Heart left ventricle (tissue), 16 donors: ENCODE measurements at places on chromosomes 5 and 9. TPM values are rescaled to one million over a fixed set of nuclear protein-coding genes. Genes with fewer than 3 reads are reported as not detected.

GRCh38 chr5:109614301-109614700 lies 75.4 kb upstream of the MAN2A1 start:
- H3K27ac ChIP-seq: no peak overlapping the region
- H3K4me3 ChIP-seq: no peak overlapping the region
- DNase-seq: no peak
- no peaks in the 10 kb centered on the region for H3K36me3 ChIP-seq
- H3K4me1 ChIP-seq: no peaks in the 10 kb centered on the region

GRCh38 chr5:117496801-117497200 lies 922.2 kb upstream of the SEMA6A start:
- no peak for DNase-seq
- no peak overlapping the region for H3K27ac ChIP-seq
- H3K36me3 ChIP-seq: no peaks in the 10 kb centered on the region
- no peak overlapping the region for H3K4me3 ChIP-seq

GRCh38 chr9:101443364-101443771 lies 7.8 kb upstream of the ALDOB start:
- H3K27ac ChIP-seq: peak overlapping the region; percentile 67
- H3K36me3 ChIP-seq: no peaks in the 10 kb centered on the region
- DNase-seq: peak; percentile 77
- no peaks in the 10 kb centered on the region for H3K27me3 ChIP-seq
- no peak overlapping the region for H3K4me3 ChIP-seq
- H3K4me1 ChIP-seq: peaks cover 17% of the 10 kb centered on the region

DNA sequence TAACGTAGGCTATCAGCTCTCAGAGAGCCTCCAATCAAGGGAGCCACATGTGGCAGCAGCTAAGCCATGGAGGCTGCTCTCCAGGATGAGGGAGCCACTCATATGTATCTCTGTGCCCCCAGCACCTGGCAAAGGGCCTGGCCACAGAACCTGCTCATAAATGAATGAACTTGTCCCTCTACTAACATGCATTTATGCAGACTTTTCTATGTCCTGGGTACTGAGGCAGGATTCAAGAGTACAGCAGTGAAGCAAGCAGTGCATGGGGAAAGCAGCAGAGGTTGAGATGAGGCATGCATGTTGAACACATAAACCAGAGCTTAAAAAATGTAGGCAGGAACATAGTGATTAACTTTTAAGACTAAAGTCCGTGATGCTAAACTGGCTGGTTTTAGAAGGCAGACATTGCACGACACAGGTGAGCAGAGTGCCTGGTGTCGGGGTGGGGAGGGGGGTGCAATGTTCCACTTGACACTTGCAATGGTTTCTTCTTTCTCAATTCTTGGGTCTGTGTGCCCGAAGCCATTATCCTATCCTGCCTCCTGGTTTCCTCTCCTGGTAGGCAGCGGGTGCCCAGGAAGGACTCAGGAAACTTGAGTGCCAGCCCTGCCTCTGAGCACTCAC lies 142.8 kb upstream of the ALDH1B1 start:
- no peak for DNase-seq
- H3K27ac ChIP-seq: no peak overlapping the region
- no peaks in the 10 kb centered on the region for H3K36me3 ChIP-seq
- no peak overlapping the region for H3K4me3 ChIP-seq
- no peaks in the 10 kb centered on the region for H3K4me1 ChIP-seq

DNA sequence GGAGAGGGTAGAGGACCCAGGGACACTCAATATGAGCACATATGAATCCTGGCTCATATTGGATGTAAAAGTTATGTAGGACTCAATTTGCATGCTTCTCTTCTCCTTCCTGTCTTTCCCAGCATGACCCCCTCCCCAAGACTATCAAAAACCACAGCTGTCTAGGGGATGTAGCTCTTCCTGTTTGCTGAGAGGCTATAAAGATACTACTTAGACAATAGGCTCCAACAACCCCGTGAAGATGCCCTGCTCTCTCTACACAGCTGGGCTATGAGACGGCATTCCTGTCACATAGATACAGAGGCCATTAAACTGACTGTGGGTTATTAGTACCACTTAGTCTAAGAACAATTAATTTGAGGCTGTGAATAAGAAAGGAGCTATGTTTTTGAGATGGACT lies 56.5 kb upstream of the PCSK1 start:
- H3K36me3 ChIP-seq: no peaks in the 10 kb centered on the region
- H3K4me3 ChIP-seq: no peak overlapping the region
- H3K27ac ChIP-seq: no peak overlapping the region

GRCh38 chr5:17317473-17317872 lies 100.0 kb downstream of the BASP1 start:
- no peaks in the 10 kb centered on the region for H3K36me3 ChIP-seq
- peaks cover 19% of the 10 kb centered on the region for H3K4me1 ChIP-seq
- DNase-seq: no peak
- no peaks in the 10 kb centered on the region for H3K27me3 ChIP-seq

- H3K4me1 ChIP-seq: no peaks in the 10 kb centered on the region
- H3K27ac ChIP-seq: no peak overlapping the region
- no peaks in the 10 kb centered on the region for H3K36me3 ChIP-seq
These were observed 36.5 kb upstream of the NTNG2 start for GRCh38 chr9:132125361-132125760.

The PCDHGC4 gene
- 2.8 TPM for total RNA-seq

DNA sequence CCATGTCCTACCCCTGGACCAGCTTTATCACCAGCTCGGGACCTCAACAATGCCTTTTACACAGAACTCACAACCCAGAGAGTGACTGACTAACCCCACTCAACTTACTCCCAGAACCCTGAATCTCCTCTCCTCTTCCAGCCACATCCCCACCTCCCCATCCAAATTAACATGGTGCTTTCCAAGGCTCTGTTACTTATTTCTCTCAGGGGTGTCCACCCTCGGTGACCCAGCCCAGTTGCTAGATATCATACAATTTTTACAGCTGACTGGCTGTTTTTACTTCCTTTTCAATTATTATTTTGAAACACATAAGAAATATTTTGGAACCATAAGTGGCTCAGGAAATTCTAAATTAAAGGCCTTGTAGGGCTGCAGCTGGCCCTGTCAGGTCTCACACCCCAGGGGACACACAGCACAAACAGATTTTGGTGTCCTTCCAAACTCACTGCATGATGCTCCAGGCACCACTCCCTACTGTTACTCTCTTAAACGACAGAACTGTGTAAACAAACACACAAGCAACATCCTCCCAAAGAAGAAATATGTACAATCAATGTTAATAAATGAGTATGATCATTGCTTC lies 180.6 kb downstream of the ADAMTS12 start:
- H3K4me1 ChIP-seq: no peaks in the 10 kb centered on the region
- H3K4me3 ChIP-seq: no peak overlapping the region
- H3K27ac ChIP-seq: no peak overlapping the region
- peak; percentile 31 for DNase-seq

GRCh38 chr5:41148448-41148847 lies 64.9 kb downstream of the C6 start:
- H3K36me3 ChIP-seq: peaks cover 21% of the 10 kb centered on the region
- H3K27me3 ChIP-seq: no peaks in the 10 kb centered on the region
- H3K27ac ChIP-seq: no peak overlapping the region
- no peak for DNase-seq
- H3K4me3 ChIP-seq: no peak overlapping the region
- H3K4me1 ChIP-seq: no peaks in the 10 kb centered on the region

The ECM2 gene
- total RNA-seq: 11.8 TPM

The PCDHA6 gene
- total RNA-seq: 0.25 TPM

DNA sequence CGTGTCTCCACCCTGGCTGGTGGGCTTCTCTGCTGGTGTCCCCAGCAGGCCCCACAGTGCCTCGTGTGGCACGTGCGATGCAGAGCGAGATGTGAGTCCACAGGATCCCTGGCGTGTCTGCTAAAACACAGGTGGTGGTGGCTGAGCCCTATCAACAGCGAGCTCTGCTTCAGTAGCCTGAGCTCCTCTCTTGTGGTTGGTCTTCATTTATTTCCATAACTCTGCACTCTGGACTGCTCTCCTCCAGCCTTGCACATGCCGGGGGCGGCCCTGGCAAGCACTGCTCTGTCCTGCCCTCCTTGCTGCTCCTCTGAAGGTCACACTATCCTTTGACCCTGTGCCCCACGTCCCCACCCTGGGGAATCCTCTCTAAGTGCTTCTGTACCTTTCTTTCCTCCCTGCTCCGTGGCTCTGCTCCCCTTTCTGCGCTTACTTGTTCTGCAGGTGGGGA lies 59.2 kb downstream of the NSUN2 start:
- no peaks in the 10 kb centered on the region for H3K27me3 ChIP-seq
- H3K27ac ChIP-seq: no peak overlapping the region
- H3K4me3 ChIP-seq: no peak overlapping the region
- H3K36me3 ChIP-seq: no peaks in the 10 kb centered on the region
- H3K4me1 ChIP-seq: peaks cover 5% of the 10 kb centered on the region

The IFNA21 gene
- not detected for total RNA-seq

GRCh38 chr9:93911801-93912554 lies 43.2 kb downstream of the BARX1 start:
- H3K27ac ChIP-seq: no peak overlapping the region
- no peaks in the 10 kb centered on the region for H3K27me3 ChIP-seq
- H3K4me3 ChIP-seq: no peak overlapping the region
- no peaks in the 10 kb centered on the region for H3K36me3 ChIP-seq
- no peaks in the 10 kb centered on the region for H3K4me1 ChIP-seq

- H3K36me3 ChIP-seq: no peaks in the 10 kb centered on the region
- no peaks in the 10 kb centered on the region for H3K27me3 ChIP-seq
- H3K4me1 ChIP-seq: no peaks in the 10 kb centered on the region
- H3K27ac ChIP-seq: no peak overlapping the region
- H3K4me3 ChIP-seq: no peak overlapping the region
These were observed 92.6 kb upstream of the IRX4 start for GRCh38 chr5:1975406-1975715.

DNA sequence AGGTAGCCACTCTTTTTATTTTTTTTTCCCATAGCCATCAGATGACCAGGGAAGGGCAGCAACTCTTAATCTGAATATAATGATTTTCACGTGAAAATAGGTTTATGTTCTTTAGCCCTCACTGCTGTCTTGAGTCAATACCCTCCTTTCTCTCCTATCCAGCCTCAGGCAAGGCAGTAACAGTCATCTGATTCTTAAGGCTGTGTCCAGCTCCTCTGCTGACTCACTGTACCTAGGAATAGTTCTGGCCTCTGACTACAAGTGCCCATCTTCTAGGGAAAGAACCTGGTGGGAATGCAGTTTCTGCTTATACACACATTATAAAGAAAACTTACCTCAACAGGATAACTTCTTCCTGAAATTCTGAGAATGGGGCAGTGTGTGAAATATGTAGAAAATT lies 30.7 kb downstream of the DHX29 start:
- H3K27me3 ChIP-seq: no peaks in the 10 kb centered on the region
- DNase-seq: no peak
- no peak overlapping the region for H3K4me3 ChIP-seq
- H3K4me1 ChIP-seq: no peaks in the 10 kb centered on the region
- no peak overlapping the region for H3K27ac ChIP-seq
- peaks cover 100% of the 10 kb centered on the region for H3K36me3 ChIP-seq

DNA sequence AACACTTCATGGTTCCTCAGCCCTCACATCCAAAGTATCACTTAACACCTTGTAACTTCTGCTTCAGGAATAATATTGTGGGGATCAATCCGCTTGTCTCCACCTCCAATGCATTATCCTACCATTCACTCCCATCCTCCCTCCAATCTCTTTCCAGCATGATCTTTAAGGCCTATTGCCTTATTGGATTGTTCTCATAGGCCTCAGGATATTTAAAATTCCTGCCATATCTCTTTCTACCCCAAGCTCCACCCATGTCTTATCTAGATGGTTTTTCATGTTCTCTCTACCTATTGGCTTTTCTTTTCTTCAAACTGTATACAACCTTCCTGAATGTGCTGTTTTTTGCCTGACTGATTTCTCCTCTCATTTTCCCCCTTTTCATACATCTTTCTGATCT lies 7.2 kb downstream of the KDM4C start:
- no peaks in the 10 kb centered on the region for H3K27me3 ChIP-seq
- H3K4me3 ChIP-seq: no peak overlapping the region
- H3K36me3 ChIP-seq: no peaks in the 10 kb centered on the region

DNA sequence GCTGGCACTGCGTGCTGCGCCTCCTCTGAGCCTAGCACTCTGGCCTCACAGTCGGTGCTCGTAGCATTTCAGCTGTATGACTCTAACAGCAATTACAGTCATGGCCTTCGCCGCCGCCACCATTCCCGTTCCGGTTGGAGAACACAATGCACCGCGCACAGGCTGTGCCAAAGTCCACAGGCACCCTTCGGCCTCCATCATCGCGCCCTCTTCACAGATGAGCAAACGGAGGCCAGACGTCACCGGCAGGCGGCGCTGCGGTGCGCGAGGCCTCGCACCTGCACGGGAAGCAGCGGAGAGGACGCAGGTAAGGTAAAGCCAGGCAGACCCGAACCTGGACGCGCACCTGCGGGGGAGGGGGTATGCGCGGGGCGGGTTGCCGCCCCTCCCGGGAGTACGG lies 128.9 kb downstream of the BARX1 start:
- no peak overlapping the region for H3K27ac ChIP-seq
- no peak overlapping the region for H3K4me3 ChIP-seq
- no peak for DNase-seq
- H3K4me1 ChIP-seq: peaks cover 7% of the 10 kb centered on the region
- no peaks in the 10 kb centered on the region for H3K36me3 ChIP-seq

GRCh38 chr5:144015961-144016360 lies 154.5 kb downstream of the YIPF5 start:
- H3K27ac ChIP-seq: no peak overlapping the region
- H3K27me3 ChIP-seq: no peaks in the 10 kb centered on the region
- H3K4me3 ChIP-seq: no peak overlapping the region
- H3K4me1 ChIP-seq: no peaks in the 10 kb centered on the region
- DNase-seq: no peak
- no peaks in the 10 kb centered on the region for H3K36me3 ChIP-seq

DNA sequence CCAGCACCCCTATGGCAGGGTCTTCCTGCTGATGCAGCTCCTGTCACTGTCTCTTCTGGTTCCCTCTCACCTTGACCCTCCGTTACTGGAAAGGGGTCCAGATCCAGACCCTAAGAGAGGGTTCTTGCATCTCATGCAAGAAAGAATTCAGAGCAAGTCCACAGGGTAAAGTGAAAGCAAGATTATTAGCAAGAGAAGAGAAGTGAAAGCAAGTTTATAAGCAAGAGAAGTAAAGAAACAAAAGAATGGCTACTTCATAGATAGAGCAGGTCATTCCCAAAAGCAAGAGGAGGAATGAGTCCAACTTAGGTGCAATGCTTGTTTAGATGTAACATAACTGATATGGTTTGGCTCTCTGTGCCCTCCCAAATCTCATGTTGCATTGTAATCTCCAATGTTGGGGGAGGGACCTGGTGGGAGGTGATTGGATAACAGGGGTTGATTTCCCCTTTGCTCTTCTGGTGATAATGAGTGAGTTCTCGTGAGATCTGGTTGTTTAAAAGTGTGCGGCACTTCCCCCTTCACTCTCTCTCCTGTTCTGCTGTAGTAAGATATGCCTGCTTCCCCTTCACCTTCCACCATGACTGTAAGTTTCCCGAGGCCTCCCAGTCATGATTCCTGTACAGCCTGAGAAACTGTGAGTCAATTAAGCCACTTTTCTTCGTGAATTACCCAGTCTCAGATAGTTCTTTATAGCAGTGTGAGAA lies 183.3 kb downstream of the MED10 start:
- H3K27me3 ChIP-seq: peaks cover 13% of the 10 kb centered on the region
- DNase-seq: no peak
- no peak overlapping the region for H3K27ac ChIP-seq
- no peaks in the 10 kb centered on the region for H3K4me1 ChIP-seq
